ENCODE measurements at places on chromosomes 6 and 20. TPM values are rescaled to one million over a fixed set of nuclear protein-coding genes. Genes with fewer than 3 reads are reported as not detected.

DNA sequence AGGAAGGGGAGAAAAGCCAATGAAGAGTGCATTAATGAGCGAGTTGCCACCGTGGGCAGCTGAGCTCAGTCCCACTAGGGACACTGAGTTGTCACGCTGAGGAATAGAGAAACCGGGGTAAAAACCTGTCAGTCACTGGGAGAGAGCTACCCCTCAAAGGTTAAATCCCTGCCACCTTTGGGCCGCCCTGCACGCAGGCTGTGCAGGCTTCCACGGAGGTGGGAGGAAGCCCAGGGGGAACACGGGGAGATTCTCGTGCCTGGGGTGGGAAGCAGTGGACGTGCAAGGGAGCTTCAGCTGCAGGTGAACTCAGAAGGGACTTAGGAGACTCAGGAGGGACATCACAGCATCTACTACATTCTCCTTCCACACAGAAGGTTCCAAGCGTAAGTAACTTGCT is 50.5 kb downstream of the BFSP1 start:
- H3K36me3 ChIP-seq = no peaks in the 10 kb centered on the region
- no peaks in the 10 kb centered on the region for H3K4me1 ChIP-seq
- peaks cover 7% of the 10 kb centered on the region for H3K27me3 ChIP-seq
- no peak overlapping the region for H3K4me3 ChIP-seq

DNA sequence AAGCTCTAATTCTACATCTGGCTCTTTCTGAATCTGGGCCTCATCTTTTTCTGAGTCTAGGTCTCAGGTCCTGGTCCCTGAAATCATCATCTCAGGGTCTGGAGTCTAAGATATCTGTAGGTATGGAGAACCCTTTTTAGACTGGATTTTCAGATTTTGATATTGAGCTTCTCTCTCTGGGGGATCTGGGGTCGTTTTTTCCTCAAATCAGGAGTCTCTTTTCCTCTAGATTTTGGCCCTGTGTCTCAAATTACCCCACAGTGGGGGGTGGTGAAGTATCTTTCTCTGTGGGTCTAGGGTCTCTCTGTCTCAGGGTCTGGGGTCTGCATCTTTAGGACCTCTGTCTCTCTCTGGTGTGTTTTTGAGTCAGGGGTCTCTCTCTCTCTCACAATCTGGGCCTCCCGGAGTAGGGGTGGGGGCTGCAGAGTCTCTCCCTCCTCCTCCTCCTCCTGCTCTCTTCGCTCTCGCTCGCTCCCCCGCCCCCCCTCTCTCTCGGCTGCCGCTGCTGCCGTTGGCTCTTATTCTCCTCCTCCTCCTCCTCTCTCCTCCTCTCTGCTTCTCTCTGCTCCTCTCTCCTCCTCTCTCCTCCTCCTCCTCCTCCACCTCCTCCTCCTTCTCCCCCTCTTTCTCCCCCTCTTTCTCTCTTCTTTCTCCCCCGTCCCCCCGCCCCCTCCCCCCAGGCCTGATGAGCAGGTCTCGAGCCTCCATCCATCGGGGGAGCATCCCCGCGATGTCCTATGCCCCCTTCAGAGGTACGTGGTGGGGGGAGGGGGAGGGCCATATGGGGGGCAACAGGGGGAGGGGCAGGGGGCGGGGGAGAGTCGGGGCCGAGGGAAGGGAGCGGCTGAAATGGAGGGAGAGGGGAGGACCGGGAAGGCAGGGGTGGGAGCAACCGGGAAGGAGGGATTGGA is at the start of gene SYNGAP1:
TSS of gene SYNGAP1 (plus strand) at position 486 of the 911 bp plus-strand sequence. CDS start at position 686, 200 bp downstream.
- H3K27ac ChIP-seq = peak within 1 kb of the TSS; percentile 100
- peak within 1 kb of the TSS; percentile 60 for H3K4me3 ChIP-seq
- no peaks in the 10 kb centered on the region for H3K27me3 ChIP-seq
- DNase-seq = peak; percentile 73
- H3K36me3 ChIP-seq = peaks cover 8% of the 10 kb centered on the region
- peaks cover 28% of the 10 kb centered on the region for H3K4me1 ChIP-seq

Gene PACSIN1
- not detected for total RNA-seq

Gene OR12D3
- total RNA-seq = not detected
